ENCODE measurements at places on chromosomes 12 and 14.

- DNase-seq = no peak
Observed at GRCh38 chr12:93938317-93938716, 210.1 kb upstream of the PLXNC1 start.

GRCh38 chr14:91911474-91912032, 35.9 kb downstream of the FBLN5 start:
- no peak for DNase-seq

DNA sequence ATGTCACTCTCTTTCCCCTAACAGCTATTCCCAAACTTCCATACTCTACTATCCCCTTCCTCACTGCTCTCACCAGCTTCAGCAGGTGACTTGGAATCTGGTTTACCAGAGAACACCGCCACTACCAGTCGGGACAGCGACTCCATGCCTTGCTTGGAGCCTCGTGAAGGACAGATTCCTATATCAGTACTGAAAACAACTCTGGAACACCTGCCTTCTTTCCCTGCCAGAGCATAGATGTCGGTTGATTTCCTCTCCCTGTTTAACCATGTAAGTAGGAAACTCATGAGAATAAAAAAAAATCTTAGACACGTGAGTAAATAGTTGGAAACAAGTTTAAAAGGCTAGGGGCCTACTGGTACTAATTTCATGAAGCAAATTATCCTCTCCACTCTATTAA, 219.5 kb upstream of the ABCD2 start:
- DNase-seq = no peak

- DNase-seq = no peak
Observed at GRCh38 chr14:91363776-91364523, 53.7 kb downstream of the CCDC88C start.

- DNase-seq = no peak
Observed at GRCh38 chr14:82528016-82528415, 994.4 kb upstream of the SEL1L start.

GRCh38 chr12:107847430-107847829, 72.9 kb downstream of the ASCL4 start:
- no peak for DNase-seq

DNA sequence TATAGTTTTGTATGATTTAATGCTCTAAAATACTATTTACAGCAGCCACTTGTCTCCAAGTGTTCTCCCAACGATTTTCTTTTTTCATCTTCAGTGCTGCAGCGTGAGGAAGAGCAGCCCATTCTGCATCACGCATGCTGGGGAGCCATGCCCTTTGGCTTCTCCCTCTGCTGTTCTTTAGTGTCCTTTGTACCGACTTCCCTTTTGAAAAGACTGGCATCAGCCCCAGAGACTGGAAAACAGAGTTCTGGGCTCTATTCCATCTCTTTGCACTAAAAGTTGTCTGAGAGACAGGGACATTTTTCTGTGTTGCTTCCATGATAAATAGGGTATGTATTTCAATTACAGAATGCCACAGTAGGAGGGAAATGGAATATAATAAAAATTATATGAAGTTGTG, 105.1 kb downstream of the RERG start:
- DNase-seq = no peak

- no peak for DNase-seq
Observed at GRCh38 chr14:24630087-24630871, 3.7 kb downstream of the GZMB start.

- no peak for DNase-seq
Observed at GRCh38 chr14:65482757-65483438, 70.4 kb downstream of the FUT8 start.

DNA sequence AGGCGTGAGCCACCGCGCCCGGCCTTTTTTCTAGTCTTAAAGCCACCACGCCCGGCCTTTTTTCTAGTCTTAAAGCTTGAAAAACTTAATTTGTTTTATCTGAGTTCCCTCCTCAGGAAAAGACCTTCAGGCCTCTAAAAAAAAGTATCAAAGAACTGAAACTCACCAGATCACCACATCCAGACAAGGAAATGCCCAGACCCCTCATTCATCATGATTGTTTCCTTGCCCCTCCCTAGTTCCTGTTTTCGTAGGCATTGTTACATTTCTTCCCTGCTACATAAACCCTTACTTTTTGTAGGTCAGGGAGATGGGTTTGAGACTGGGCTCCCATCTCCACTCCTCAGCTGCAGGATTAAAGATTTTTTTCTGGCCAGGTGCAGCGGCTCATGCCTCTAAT, 21.1 kb upstream of the VWF start:
- DNase-seq = no peak
